ENCODE measurements at places on chromosomes 1 and 21.

GRCh38 chr21:44988607-44989536, 49.0 kb downstream of the SLX9 start:
- no peak for DNase-seq

GRCh38 chr1:210022044-210022443, 84.0 kb downstream of the SYT14 start:
- DNase-seq: no peak

DNA sequence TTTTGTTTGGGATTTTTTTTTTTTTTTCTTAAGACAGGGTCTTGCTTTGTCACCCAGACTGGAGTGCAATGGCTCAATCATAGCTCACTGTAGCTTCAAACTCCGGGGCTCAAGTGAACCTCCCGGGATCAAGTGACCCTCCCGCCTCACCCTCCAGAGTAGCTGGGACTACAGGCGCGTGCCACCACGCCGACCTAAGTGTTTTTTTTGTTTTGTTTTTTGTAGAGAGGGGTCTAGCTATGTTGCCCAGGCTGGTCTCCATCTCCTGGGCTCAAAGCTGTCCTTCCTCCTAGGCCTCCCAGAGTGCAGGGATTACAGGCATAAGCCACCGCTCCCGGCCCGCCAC, 776 bp downstream of the HLCS start:
- DNase-seq: no peak

GRCh38 chr1:16915627-16915973, 6.1 kb upstream of the CROCC start:
- DNase-seq: no peak

GRCh38 chr21:43361493-43362296, 65.2 kb downstream of the SIK1 start:
- DNase-seq: peak; percentile 7

DNA sequence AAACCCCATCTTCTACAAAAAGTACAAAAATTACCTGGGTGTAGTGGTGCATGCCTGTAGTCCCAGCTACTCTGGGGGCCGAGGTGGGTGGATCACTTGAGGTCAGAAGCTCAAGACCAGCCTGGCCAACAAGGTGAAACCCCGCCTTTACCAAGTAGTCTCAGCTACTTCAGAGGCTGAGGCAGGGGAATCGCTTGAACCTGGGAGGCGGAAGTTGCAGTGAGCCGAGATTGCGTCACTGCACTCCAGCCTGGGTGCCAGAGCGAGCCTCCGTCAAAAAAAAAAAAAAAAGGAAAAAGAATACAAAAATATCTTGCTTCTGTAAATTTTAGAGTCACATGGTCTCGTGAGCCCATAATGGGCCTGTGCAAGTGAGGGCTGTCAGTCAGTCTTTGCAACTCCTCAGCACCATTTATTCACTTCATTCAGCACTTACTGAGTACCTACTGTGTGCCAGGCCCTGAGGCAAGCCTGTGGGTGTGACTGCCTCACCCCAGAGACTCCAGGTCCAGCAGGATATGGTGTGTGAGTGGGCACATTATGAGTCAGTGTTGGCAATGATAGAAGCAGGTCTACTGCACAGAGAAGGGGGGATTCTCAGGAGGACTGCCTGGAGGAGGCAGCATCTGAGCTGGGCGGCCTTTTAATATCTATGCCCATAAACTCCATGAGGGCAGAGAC, 46.8 kb upstream of the TARDBP start:
- no peak for DNase-seq

DNA sequence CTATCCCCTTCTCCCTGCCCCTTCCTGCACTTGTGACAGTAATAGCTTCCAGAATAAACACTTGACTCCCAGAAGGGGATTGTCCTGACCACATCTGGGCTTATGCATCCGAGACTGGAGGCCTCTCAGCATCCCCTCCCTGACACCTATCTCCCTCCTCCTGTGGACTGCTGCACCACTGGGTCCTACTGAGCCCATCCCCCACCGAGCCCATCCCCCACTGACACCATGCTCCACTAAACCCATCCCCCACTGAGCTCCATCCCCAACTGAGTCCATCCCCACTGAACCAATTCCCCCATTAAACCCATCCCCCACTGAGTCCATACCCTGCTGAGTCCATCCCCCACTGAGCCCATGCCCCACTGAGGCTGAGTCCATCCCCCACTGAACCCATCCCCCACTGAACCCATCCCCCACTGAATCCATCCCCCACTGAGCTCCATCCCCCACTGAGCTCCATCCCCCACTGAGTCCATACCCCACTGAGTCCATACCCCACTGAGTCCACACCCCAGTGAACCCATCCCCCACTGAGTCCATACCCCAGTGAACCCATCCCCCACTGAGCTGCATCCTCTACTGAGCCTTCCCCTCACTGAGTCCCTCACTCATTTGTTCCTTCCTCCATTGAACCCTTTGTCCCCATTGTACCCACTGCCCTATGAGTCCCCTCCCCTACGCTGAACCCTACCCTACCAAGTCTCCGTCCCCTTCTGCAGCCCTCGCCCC, 5.6 kb downstream of the PDZK1IP1 start:
- no peak for DNase-seq

GRCh38 chr1:47201179-47201578, 11.3 kb upstream of the PDZK1IP1 start:
- no peak for DNase-seq

DNA sequence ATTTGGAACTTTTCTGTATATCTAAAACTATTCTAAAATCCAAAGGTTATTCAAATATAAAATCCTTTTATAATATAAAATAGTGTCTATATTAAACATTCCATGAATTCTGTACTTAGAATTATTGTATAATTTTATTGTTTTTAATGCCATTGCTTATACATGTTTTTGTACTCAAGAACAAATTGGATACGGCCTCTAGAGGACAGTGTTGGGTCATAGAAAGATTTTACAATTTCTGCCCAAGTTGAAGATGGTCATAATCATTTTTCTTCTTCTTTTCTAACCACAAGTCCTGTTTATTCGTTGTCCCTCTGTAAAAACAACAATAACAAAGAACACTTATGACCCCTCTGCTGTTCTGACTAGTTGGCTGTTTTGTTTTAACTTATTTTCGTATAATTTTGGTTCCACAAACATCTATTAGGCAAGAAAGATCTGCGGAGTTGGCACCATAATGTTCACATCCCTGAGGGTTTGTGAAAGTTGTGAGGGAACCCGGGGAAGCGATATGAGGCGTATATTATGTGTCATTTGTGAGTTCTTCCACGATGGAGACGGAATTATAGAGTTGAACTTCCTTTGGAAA, 75.7 kb upstream of the KIF26B start:
- no peak for DNase-seq

DNA sequence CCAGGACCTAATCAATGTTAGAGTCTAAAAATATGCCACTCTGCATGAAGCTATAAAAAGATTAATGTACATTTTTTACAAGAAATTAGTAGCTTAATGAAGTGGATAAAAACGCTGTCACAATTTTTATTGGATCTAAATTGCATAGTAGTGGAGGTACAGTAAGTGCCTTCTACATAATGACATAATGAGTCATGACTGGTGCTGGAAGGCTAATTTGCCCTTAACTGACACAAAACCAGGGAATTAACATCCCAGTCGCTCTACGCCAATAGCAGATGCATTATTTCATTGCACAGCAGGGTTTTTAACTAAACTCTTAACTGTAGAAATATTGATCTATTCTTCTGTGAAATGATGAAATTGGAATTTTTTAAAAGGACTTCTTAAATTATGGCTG, 33.3 kb downstream of the RRAGC start:
- DNase-seq: no peak

GRCh38 chr1:92653605-92654381, 131.1 kb downstream of the EVI5 start:
- DNase-seq: no peak

DNA sequence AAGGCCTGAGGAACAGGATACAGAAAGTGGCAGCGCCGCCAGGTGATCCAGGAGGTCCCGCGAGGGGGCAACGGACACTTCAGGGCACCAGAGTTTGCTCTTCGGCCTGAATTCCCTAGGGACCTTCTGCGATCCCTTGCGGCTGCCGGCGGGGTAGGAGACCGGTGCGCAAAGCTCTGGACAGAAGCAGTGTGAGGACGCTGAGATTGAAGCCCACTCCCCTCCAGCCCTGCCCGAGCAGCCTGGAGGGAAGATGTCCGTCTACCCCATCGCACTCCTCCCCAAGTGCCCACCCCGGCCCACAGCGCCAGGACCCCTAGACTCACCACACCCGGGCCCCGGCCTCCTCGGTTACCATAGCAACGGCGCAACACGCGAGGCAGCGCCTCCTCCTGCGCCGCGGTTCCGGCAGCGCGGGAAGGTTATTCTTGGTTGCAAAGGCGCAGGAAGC, at the start of gene ANKRD45:
ANKRD45 (minus strand) TSS at position 361 of the 451 bp plus-strand sequence. CDS start 10,433 bp downstream, outside the sequence.
- no peak for DNase-seq

DNA sequence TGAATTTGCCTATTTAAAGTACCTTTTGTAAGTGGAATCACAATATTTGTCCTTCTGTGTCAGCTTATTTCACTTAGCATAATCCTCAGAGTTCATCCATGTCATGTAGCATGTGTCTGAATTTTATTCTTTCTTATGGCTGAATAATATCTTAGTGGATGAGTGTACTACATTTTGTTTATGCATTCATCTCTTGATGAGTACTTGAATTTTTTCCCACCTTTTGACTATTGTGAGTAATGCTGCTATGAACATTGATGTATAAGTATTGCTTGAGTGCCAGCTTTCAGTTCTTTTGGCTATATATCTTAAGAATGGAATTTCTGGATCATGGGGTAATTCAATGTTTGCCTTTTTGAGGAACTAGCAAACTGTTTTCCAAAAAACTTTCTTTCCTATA, 84.2 kb downstream of the TGFB2 start:
- DNase-seq: no peak

DNA sequence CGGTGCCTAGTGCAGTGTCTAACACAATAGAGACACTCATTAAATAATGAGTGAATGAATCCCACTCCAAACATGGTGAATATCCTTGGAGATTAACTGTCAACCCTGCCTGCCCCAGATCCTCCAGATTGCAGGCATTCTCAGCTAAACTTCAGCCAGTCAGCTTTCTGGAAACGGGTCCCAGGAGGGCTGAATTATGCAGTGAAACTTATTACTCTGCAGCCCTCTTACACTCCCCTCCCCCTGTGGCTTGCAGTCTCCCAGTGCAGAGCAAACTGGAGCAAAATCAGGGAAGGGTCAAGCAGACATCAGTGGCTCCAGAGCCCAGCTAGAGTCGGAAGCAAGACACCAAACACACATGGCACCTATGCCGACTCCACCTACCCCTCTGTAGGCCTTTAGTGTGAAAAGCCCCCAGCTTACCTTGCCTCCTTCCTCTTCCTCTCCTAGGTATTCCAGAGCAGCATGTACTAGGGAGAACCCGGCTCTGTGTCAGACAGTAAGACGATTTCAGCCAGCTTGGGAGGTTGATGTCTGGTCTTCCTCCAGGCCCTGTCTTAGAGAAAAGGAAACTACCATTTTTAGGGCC, 6.5 kb upstream of the RGS16 start:
- DNase-seq: no peak

DNA sequence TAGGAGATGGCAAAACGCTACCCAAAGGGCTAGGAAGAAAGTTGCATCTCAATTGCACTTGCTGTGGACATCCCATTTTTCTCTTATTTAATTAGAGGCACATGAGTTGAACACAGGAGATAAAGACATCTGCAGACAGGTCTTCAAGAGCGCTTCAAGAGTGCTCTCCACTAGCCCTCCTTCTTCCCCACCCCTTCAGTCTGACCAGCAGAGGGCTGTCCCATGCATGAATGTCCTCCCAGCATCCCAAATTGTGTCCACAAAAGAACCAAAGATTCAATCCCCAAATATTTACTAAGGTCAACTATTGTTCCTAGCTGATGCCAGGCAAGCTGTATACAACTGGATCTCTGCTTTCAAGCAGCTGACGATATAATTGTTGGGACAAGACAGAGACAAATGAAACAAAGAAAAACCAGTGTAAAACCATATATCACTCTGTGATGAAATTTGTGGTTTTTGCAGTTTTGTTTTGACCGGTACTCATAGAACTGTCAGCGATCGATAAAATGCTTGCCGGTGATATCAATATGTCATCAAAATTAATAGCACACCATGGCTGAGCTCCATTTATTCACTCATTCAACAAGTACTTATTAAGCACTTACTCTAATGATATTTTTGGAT, 174.2 kb downstream of the TNR start:
- no peak for DNase-seq

DNA sequence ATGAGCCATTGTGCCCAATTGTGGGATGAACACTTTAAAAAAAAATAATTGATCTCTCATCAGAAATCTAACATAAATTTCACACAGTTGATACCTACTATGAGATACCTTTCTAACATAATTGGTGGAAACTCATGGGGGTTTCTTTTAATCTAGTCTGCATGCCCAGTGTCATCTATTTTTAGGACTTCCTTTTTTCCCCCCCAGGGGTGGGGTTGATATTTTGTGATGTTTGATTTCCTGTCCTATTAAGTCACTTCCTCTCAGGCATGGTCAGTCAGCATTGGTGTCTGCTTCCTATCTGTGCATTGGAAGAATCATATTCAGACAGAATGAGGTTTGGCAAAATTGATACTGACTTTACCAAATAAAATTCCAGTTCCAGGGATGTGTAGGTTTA, 21.5 kb downstream of the NFYC start:
- DNase-seq: no peak

- DNase-seq: no peak
Observed at GRCh38 chr1:106072909-106073600, 983.4 kb upstream of the PRMT6 start.

DNA sequence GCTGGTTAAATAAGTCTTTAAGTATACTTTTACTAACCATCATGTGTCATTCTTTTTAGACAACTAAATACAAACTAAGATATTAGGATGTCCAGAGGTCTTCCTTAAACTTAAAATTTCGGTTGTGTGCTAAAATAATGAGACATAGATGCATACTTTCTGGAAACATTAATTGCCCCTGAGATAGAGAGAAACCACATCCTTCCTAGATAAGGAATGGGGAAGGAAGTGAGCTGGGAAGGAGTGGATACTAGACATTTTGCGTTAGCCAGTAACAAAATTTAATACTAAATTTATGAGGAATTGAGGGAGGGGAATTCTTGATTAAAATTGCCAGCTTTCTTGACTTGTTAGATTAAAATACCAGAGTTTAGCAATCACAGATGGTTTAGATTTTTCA, 37.1 kb upstream of the PTGS2 start:
- no peak for DNase-seq

DNA sequence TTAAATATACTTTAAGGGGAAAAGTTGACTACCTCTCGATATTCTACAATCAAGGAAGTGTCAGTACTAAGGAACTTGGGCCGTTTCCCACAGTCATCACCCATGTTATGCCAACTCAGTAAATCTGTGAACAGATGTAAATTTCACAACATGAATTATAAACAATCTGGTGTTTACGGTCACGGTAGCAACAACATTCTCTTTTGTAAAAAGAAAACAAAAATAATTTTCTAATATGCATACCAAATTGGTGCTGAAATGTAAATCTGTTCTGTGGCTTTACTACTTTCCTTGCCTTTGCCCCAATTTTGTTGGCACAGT, 1.2 kb downstream of the SH3GLB1 start:
- DNase-seq: no peak

GRCh38 chr1:226786550-226786949, 47.5 kb upstream of the ITPKB start:
- DNase-seq: no peak

Measured in activated effector memory CD4-positive, alpha-beta T cell treated with Interleukin-2 at 50 U/mL for 16 hours (primary cell).